Panc1 (cell line): ENCODE measurements at places on chromosomes 3 and 15. TPM values are rescaled to one million over a fixed set of nuclear protein-coding genes. Genes with fewer than 3 reads are reported as not detected.

- no peak for DNase-seq
Measured at GRCh38 chr3:176699288-176699687, 498.0 kb downstream of the TBL1XR1 start.

DNA sequence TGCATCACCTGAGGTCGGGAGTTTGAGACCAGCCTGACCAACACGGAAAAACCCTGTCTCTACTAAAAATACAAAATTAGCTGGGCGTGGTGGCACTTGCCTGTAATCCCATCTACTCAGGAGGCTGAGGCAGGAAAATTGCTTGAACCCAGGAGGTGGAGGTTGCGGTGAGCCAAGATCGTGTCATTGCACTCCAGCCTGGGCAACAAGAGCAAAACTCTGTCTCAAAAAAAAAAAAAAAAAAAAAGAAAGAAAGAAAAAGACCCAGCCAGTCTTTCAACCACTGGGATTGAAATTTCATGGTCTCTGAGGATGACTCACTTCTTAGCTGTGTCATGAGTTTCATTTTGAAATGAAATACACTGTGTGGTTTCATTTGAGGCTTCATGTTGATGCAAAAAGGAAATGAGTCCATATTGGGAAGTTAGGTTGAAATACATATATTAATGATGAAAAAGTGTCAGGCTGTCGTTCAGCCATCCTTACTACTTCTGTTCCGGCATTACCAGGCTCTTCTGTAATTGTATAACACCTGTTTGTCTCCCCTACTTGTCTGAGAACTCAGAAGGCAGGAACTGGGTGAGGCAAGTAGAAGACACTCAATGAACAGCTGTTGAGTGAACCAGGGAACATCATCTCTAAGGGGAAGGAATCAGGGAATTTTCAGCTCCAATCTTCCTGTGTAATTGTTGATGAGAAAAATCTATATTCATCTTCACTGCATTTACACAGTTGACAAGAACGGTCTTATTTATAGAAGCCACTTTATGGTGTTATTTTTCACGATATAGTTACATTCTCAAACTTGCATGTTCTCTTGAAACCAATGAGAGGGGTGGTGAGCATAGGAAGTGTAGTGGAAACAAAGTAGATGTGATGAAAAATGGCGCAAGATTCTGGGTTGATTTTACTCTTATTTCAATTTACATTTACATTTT, 87.4 kb downstream of the NFKBIZ start:
- DNase-seq: no peak

The SI gene
- total RNA-seq: not detected

- DNase-seq: no peak
Measured at GRCh38 chr3:127139601-127140500, 53.1 kb upstream of the PRR23E start.

- no peak for DNase-seq
Measured at GRCh38 chr3:48830715-48831114, 17.0 kb downstream of the PRKAR2A start.
